ENCODE measurements at places on chromosomes 2 and 18. TPM values are rescaled to one million over a fixed set of nuclear protein-coding genes. Genes with fewer than 3 reads are reported as not detected.

Gene PTPRN
- total RNA-seq, result 0.21 TPM

Gene PPP1R1C
- total RNA-seq, result 1.9 TPM

Gene CD28
- total RNA-seq, result not detected

Gene NIF3L1
- 51.1 TPM for total RNA-seq

Gene E2F6
- 38.6 TPM for total RNA-seq

Gene ALPP
- total RNA-seq, result 0.03 TPM

Gene TUBA4B
- not detected for total RNA-seq

Gene REG3G
- not detected for total RNA-seq

Gene RANBP2
- total RNA-seq, result 64.8 TPM

Gene CXCR1
- total RNA-seq, result not detected

Gene HRH4
- 0.06 TPM for total RNA-seq

Gene CROCC2
- total RNA-seq, result not detected

Gene PRKCE
- 4.9 TPM for total RNA-seq

Gene ZEB2
- total RNA-seq, result 15.1 TPM

Gene IL1F10
- not detected for total RNA-seq

Gene CYBRD1
- total RNA-seq, result 10.2 TPM

Gene SCN7A
- total RNA-seq, result not detected

Gene COL3A1
- total RNA-seq, result 9.3 TPM

Gene IGFBP5
- 2.9 TPM for total RNA-seq

Gene GPR55
- total RNA-seq, result not detected

Gene TFPI
- 43.8 TPM for total RNA-seq

Gene UGT1A4
- not detected for total RNA-seq

Gene PTH2R
- not detected for total RNA-seq

Gene MEP1B
- not detected for total RNA-seq

Gene KLHL29
- total RNA-seq, result 4.6 TPM

Gene MYO5B
- 3.1 TPM for total RNA-seq

Gene TTR
- total RNA-seq, result not detected

Gene ZNF804A
- 1.5 TPM for total RNA-seq

Gene CREB1
- total RNA-seq, result 32.2 TPM

Gene ZNF514
- total RNA-seq, result 3.1 TPM

Gene ECEL1
- total RNA-seq, result not detected

Gene AGXT
- not detected for total RNA-seq

Gene CRYBA2
- total RNA-seq, result 4.3 TPM

Gene SOWAHC
- total RNA-seq, result 7.1 TPM

Gene SPAG16
- 16.6 TPM for total RNA-seq

Gene GPC1
- 9.7 TPM for total RNA-seq
